ENCODE measurements at places on chromosomes 2 and 18.
A peak's percentile ranks its signal among the peaks of the same experiment; 100 is the strongest.

- DNase-seq = no peak
Observed at GRCh38 chr2:59912042-59912441, 641.4 kb downstream of the BCL11A start.

- DNase-seq = peak; percentile 86
Observed at GRCh38 chr18:6561420-6561861, 146.7 kb upstream of the L3MBTL4 start.

- no peak for DNase-seq
Observed at GRCh38 chr2:70990216-70990615, 4.5 kb downstream of the TEX261 start.

DNA sequence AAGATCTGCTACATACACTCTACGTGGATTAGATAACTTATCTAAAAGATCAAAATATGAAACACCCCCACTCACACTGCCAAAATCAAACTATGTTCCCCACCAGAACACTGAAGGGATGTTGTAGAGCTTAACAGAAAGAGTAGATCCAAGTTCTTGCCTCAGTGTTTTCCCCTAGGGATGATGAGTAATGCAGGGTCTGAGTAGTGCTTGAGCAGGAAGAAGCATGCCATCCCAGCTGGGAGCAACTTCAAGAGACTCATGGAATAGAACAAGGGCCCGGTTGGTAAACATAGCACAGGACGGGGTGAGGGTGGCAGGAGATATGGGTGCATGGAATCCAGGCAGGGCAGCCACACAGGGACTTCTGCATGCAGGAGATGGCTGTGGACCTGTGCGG lies 74.3 kb downstream of the SNTG2 start:
- peak; percentile 65 for DNase-seq

- DNase-seq = peak; percentile 69
Observed at GRCh38 chr2:191231995-191232394, 13.2 kb upstream of the MYO1B start.

DNA sequence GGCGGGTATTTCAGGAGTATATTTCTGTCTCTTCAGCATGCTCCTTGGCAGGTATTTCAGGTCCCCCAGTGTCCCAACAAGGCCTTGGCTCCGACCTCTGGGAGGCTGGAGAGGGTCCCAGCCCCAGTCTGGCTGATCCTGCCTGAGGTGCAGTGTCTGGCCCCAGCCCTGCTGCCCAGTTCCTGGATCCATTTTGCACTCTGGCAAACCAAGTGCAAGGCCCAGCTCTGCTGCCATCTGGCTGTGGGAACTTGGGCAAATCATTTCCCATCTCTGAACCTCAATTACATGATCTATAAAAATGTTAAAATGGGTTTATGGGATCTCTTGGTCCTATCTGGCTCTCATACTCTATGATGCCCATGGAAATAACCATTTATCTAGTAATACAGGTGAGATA lies 63.6 kb downstream of the ZBTB7C start:
- DNase-seq = peak; percentile 28

GRCh38 chr2:133477616-133477990 lies 90.7 kb downstream of the NCKAP5 start:
- no peak for DNase-seq

GRCh38 chr2:206873423-206873822 lies 65.9 kb upstream of the CPO start:
- no peak for DNase-seq

- no peak for DNase-seq
Observed at GRCh38 chr2:173940208-173941020, 24.8 kb downstream of the SP3 start.

GRCh38 chr2:217445723-217446122 lies 557.1 kb downstream of the TNS1 start:
- DNase-seq = peak; percentile 3

GRCh38 chr2:129766374-129766993 lies 213.0 kb upstream of the RAB6C start:
- no peak for DNase-seq

DNA sequence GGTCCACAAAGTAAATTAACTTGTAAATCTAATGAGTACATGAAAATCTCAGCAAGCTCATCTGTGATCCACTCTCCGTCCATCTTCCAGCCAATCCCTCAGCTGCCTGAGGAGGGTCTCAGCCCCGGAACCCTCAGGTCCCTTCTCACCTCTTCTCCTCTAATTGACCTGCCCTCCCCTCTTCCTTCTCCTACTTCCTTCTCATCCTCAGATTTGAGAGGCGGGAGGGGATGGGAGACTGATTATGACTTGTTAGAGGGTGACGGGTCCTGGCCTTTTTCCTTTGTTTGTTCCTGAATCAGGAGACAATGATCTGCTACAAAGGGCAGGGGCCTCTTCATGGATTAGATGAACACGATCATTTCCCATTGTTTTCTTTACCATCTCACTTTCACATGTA lies 80.1 kb downstream of the CYBRD1 start:
- no peak for DNase-seq
